Fibroblast of lung (primary cell): ENCODE measurements at places on chromosomes 5 and 9. TPM values are rescaled to one million over a fixed set of nuclear protein-coding genes. Genes with fewer than 3 reads are reported as not detected.

CNTFR gene
- polyA plus RNA-seq: 0.18 TPM in 1 of 2 replicates, not detected in the other

PCDHGA6 gene
- polyA plus RNA-seq: 3.9 and 4.2 TPM in 2 replicates

SVEP1 gene
- 24.4 and 46.3 TPM in 2 replicates for polyA plus RNA-seq

LIFR gene
- 35.7 and 43.6 TPM in 2 replicates for polyA plus RNA-seq

GARIN3 gene
- polyA plus RNA-seq: not detected in 2 replicates

TRPM3 gene
- 0.05 and 0.09 TPM in 2 replicates for polyA plus RNA-seq

INSYN2B gene
- polyA plus RNA-seq: 6.3 and 18.0 TPM in 2 replicates

ANKRD31 gene
- polyA plus RNA-seq: 0.05 and 0.06 TPM in 2 replicates

ELOVL7 gene
- polyA plus RNA-seq: 0.03 and 0.07 TPM in 2 replicates

AIF1L gene
- polyA plus RNA-seq: 1.8 and 2.3 TPM in 2 replicates

NEUROG1 gene
- polyA plus RNA-seq: not detected in 2 replicates

TAF1L gene
- not detected in 2 replicates for polyA plus RNA-seq

MLANA gene
- polyA plus RNA-seq: not detected in 2 replicates

ITK gene
- not detected in 2 replicates for polyA plus RNA-seq

PLAC8L1 gene
- not detected in 2 replicates for polyA plus RNA-seq

FOXI1 gene
- not detected in 2 replicates for polyA plus RNA-seq

ARL14EPL gene
- not detected in 2 replicates for polyA plus RNA-seq

C6 gene
- polyA plus RNA-seq: 0.07 TPM in 1 of 2 replicates, not detected in the other

AQP3 gene
- 3.2 and 4.4 TPM in 2 replicates for polyA plus RNA-seq

TMEM250 gene
- 13.3 and 13.6 TPM in 2 replicates for polyA plus RNA-seq

PCDHGB4 gene
- 13.3 and 15.5 TPM in 2 replicates for polyA plus RNA-seq

PCDHA11 gene
- polyA plus RNA-seq: 0.15 TPM in 1 of 2 replicates, not detected in the other

SPEF2 gene
- polyA plus RNA-seq: 2.6 and 5.2 TPM in 2 replicates

FOXD4 gene
- 0.03 and 0.06 TPM in 2 replicates for polyA plus RNA-seq

EGFLAM gene
- 2.5 and 20.0 TPM in 2 replicates for polyA plus RNA-seq

COL27A1 gene
- polyA plus RNA-seq: 2.4 and 3.3 TPM in 2 replicates

SCAMP1 gene
- polyA plus RNA-seq: 24.1 and 44.3 TPM in 2 replicates

WHRN gene
- polyA plus RNA-seq: 0.16 and 0.35 TPM in 2 replicates

FBN2 gene
- 22.1 and 43.1 TPM in 2 replicates for polyA plus RNA-seq

LCN6 gene
- polyA plus RNA-seq: not detected in 2 replicates

GFRA3 gene
- polyA plus RNA-seq: not detected in 2 replicates

IFNA17 gene
- not detected in 2 replicates for polyA plus RNA-seq

OR1K1 gene
- not detected in 2 replicates for polyA plus RNA-seq

DHFR gene
- polyA plus RNA-seq: 22.2 and 55.3 TPM in 2 replicates

RNF183 gene
- not detected in 2 replicates for polyA plus RNA-seq

TAF11L9 gene
- polyA plus RNA-seq: not detected in 2 replicates

TSLP gene
- 4.6 and 20.6 TPM in 2 replicates for polyA plus RNA-seq

NCS1 gene
- 44.9 and 89.4 TPM in 2 replicates for polyA plus RNA-seq

KIAA1191 gene
- polyA plus RNA-seq: 101 and 107 TPM in 2 replicates

LRRC70 gene
- 0.17 and 0.34 TPM in 2 replicates for polyA plus RNA-seq

SLCO4C1 gene
- 0.01 TPM in 2 replicates for polyA plus RNA-seq

MYOZ3 gene
- 0.14 and 0.26 TPM in 2 replicates for polyA plus RNA-seq

C5orf58 gene
- not detected in 2 replicates for polyA plus RNA-seq

WNT8A gene
- polyA plus RNA-seq: not detected in 2 replicates
